ENCODE measurements at places on chromosomes 12 and 14.

- no peak for DNase-seq
These were observed 110.6 kb downstream of the GTF2A1 start for GRCh38 chr14:81110186-81110585.

DNA sequence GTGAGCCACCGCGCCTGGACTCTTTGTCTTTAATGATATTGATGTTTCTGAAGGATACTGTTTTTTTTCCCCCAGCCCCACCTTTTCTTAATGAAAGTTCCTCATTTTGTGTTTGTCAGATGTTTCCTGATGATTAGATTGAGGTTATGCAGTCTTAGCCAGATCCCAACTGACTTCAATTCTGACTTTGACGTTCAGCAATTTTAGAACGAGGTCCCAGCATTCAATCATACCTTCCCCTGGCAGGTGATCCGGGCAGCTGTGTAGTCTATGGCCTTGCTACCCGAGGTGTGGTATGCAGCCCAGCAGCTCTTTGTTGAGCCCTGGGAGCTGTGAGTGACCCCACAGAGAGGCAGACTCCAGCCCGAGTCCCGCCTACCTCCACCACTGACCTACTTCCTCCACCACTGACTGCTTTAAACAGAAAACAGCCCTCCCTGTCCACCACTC, 82.7 kb downstream of the LGMN start:
- DNase-seq = no peak

GRCh38 chr12:124507188-124508109, 60.0 kb downstream of the NCOR2 start:
- no peak for DNase-seq

DNA sequence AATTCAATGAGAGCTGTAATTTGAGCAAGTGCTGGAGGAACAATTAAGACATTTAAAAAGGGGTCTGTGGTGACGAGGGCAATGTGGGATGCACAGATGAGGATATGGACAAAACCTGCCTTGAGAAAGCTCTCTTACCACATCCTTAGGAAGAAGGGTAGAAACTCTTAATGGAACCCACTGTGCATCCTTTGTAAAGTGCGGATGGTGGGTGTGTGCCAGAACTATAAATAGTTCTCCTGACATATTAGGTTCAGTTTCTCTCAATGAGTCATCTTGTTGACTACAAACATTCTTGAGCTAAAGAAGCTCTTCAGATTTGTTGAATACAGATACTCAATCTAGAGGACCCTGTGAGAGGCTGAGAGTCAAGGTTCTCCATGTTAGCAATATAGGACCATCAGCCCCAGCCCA, 106.1 kb upstream of the ANO4 start:
- no peak for DNase-seq

- no peak for DNase-seq
These were observed 143.5 kb downstream of the PAX9 start for GRCh38 chr14:36805131-36805559.

DNA sequence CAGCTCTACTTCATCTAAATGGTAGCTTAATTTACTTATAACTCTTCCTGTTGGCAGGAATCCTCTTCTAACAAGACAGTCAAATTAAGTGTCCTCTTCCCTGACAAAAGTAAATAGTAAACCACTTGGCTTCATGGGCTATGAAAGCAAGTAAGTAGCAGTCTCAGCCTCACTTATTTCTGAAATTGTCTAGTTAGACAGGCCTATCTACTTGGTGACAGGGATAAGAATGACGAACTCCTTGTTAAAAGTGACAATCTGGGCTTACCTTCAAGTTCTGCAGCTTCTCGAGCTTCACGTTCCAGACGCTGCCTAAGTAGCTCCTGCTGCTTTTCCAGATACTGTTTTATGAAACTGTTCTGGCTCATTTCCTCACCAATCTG, 4.7 kb downstream of the ACIN1 start:
- DNase-seq = no peak

GRCh38 chr14:48738186-48738925, 847.8 kb downstream of the RPS29 start:
- no peak for DNase-seq

- no peak for DNase-seq
These were observed 32.1 kb downstream of the MVK start for GRCh38 chr12:109605599-109606228.

GRCh38 chr14:92465353-92466055, 48.1 kb upstream of the RIN3 start:
- no peak for DNase-seq

DNA sequence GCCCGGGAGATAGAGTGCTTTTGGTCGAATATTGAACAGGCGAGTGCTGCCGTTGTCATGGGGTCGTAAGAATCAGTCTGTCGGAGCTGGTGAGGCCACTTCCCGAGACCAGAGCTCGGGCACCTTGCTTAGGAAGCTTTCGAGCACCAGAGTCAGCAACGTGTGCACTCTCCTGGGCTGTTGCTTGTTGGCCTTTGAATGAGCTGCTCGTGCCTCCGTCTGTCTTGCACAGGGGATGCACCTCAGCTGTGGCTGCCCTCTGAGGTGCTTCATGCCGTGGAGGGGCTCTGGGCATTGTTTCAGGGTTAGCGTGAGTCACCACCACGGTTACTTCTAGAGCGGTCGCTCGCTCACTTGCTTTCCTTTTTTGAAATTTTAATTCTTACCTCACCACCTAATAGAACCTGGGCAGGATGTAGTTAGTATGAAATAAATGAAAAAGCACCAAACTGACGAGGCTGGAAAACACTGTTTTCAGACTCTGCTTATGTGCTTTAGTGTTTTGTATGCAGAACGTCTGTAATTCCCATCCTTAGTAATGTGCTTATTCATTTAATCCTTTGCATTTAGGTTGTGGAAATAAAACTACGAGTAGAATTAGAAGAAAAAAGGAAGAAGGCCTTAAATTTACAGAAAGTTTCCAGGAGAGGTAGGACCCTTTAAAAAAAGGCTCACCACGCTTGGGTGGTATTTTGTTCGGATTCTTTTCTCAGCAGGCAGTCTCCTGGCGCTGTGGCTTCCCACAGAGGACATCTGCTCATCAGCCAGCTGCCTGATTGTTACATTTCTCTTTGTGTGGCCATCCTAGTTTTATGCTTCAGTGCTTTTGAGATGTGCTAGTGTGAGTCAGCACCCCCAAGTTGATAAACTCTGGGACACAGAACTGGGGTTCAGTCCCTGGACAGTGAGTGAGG, 40.6 kb downstream of the EP400 start:
- no peak for DNase-seq

GRCh38 chr12:473863-474577, 14.3 kb downstream of the B4GALNT3 start:
- DNase-seq = no peak

GRCh38 chr12:71890475-71890874, 48.2 kb upstream of the TPH2 start:
- no peak for DNase-seq

- no peak for DNase-seq
These were observed 115.6 kb downstream of the CCER1 start for GRCh38 chr12:90839346-90839745.

DNA sequence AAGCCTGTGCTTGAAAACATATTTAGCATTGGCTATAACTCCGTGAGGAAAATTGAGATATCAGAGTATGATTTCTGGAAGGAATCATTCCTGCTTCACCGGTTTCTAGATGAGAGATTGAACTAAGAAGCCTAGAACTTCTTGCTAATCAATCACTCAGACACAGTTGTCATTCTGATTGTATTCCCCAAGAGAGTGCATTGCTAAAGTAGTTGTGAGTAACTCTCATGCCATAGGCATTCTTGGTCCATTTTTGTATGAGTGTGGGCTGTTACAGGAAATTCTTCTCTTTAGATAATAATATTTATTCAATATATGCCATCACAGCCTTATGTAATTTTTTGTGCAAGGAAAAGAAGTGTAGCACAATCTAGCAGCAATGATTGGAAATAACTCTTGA, 893.3 kb upstream of the MDGA2 start:
- no peak for DNase-seq

GRCh38 chr12:28991626-28992025, 157.5 kb upstream of the FAR2 start:
- no peak for DNase-seq

DNA sequence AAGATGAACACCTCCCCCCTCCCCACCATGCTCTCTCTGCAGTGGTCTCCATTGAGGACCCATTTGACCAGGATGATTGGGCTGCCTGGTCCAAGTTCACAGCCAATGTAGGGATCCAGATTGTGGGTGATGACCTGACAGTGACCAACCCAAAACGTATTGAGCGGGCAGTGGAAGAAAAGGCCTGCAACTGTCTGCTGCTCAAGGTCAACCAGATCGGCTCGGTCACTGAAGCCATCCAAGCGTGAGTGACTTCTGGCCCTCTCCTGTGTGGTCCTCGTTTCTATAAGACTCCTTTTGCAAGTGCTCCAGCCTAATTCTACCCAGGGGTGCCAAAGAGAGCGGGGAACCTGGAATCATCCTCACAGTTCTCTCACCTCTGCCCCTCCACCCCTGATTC, 6.2 kb upstream of the ATN1 start:
- no peak for DNase-seq

- no peak for DNase-seq
These were observed 332.9 kb downstream of the TMEM132D start for GRCh38 chr12:129570796-129571400.

DNA sequence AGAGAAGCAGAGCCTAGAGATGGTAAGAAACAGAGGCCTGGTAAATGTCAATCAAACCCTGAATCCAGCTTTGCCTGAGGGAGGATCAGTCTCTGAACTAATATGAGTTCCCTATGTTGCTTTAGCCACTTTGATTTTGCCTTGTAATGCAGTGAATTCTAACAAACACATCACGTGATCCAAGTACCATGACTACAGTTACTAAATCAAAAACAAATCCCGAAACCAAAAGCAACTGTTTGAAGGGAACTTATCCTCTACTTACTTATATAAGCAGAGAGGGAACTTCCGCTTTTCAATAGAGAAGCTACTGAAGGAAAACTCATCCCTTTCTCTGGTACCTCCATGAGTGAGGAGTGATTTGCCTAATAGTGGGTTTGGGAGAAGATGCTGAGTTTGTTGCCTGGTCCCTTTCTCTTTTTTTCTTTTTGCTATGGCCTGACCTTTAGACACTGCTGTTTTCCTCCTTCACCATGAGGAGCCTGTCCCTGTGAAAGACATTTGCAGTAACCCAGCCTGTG, 7.7 kb upstream of the PPTC7 start:
- DNase-seq = no peak

DNA sequence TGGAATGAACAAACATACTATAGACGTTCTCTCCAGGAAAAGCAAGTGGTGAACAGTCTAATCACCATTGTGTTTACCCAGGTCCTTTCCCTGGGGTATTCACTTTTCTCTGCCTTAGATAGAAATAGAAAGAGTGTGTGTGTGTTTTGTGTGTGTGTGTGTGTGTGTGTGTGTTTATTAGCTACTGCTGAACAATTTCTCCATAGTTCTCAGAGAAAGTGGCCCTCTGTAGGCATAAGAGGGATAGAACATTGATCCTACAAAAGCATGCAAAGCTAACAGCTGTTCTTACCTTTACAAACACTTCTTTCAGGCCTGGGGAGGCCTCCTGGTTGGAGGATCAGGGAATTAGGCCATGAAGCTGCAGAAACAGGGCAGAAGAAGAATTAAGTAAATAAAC, 665.7 kb upstream of the TBX3 start:
- DNase-seq = no peak

DNA sequence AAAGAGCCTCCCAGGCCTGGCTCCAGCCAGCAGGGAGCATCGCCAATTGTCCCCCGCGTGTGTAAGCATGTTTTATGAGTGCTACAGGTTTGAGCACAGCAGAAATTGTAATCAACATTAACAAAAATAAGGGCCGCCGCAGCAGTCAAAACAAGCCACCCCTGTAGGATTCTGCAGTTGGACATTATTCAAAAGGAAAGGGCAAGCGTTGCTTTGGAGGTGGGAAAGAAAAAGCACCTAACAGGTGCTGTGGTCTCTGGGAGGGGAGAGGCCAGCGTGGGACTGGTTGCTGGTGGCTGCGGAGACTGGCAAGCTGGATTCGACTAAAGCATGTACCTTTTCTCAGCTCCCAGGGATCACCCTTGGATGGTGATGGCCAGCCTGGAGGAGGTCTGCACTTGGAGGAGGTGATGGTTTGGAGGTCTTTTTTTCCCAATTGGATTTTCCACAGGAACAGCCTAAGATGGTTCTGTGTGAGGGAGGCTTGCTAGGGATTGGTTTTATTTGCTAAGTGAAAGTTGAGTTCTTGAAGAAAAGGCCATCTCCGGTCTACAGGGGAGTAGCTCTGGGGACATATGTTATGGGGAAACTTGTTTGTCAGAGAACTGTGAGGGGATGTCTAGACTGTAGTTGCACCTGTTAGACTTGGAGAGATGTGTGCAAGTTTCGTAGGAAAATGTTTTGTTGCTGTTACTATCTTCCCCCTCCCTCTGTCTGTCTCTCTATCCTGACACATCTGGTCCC, 2.0 kb downstream of the DYRK2 start:
- DNase-seq = no peak

GRCh38 chr12:30187426-30187825, 403.7 kb upstream of the TMTC1 start:
- no peak for DNase-seq

- no peak for DNase-seq
These were observed 6.0 kb upstream of the SLC22A17 start for GRCh38 chr14:23358553-23359166.

GRCh38 chr12:14403293-14403692, 37.8 kb downstream of the ATF7IP start:
- no peak for DNase-seq

GRCh38 chr12:93100610-93101009, 171.5 kb upstream of the EEA1 start:
- DNase-seq = no peak

- DNase-seq = no peak
These were observed 188.1 kb downstream of the SLC5A8 start for GRCh38 chr12:101021911-101022388.

DNA sequence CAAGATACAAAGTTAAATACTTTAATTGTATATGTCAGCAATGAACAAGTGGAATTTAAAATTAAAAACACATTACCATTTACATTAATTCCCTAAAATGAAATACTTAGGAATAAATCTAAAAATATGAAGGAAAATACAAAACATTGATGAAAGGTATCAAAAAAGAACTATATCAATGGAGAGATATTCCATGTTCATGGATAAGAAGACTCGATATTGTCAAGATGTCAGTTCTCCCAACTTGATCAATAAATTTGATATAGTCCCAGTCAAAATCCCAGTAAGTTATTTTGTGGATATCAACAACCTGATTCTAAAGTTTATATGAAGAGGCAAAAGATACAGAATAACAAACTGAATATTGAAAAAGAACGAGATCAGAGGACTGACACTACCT, 33.5 kb downstream of the GPR68 start:
- DNase-seq = no peak

GRCh38 chr12:8145754-8146441, 10.9 kb upstream of the ZNF705A start:
- DNase-seq = no peak

DNA sequence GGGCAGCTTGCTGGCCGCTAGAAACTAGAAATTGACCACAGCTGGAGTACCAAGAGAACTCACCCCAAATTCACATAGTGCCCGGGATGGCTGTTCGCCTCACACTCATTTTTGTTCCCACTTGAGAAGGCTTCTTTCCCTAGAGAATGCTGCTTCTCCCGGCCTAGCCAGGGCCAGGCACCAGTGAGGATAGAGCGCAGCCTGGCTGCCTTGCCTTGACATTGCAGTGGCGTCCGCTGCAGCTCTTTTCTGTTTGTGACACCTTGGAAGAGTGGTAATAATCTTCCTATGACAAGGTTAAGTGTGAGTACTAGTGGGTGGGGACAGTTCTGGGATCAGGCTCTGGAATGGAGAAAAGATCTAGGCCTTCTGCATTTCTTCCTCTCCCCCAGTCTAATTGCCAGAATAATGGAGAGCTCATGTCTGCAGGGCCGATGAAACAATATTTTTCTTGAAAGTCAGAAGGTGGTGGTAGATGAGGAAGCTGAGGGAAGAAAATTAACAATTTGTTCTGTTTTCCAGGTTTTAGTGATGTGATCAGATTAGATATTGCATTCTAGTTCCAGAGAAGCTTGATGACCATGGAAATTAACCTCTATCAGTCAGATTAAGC, 3.7 kb downstream of the TMEM253 start:
- DNase-seq = peak; percentile 48
